Neural crest cell (in vitro differentiated cells): ENCODE measurements at places on chromosomes 16 and 17. TPM values are rescaled to one million over a fixed set of nuclear protein-coding genes. Genes with fewer than 3 reads are reported as not detected.

PIK3R5 gene
- total RNA-seq, result 0.52 and 1.4 TPM in 2 replicates

RPH3AL gene
- total RNA-seq, result 1.9 and 2.1 TPM in 2 replicates

CA5A gene
- not detected in 2 replicates for total RNA-seq

CRHR1 gene
- 0.41 and 1.1 TPM in 2 replicates for total RNA-seq

GRAPL gene
- 1.2 and 1.8 TPM in 2 replicates for total RNA-seq

TRIM72 gene
- total RNA-seq, result 0.05 TPM in 1 of 2 replicates, not detected in the other

LGALS9 gene
- total RNA-seq, result 0.84 and 2.1 TPM in 2 replicates

MAF gene
- 4.1 TPM in 2 replicates for total RNA-seq

CLEC10A gene
- total RNA-seq, result not detected in 2 replicates

HID1 gene
- total RNA-seq, result 11.8 and 14.6 TPM in 2 replicates

KRT23 gene
- total RNA-seq, result not detected in 2 replicates

SPATA22 gene
- not detected in 2 replicates for total RNA-seq

PLD2 gene
- 54.8 and 63.9 TPM in 2 replicates for total RNA-seq
